ENCODE measurements at places on chromosomes 12 and 14.
A peak's percentile ranks its signal among the peaks of the same experiment; 100 is the strongest.

DNA sequence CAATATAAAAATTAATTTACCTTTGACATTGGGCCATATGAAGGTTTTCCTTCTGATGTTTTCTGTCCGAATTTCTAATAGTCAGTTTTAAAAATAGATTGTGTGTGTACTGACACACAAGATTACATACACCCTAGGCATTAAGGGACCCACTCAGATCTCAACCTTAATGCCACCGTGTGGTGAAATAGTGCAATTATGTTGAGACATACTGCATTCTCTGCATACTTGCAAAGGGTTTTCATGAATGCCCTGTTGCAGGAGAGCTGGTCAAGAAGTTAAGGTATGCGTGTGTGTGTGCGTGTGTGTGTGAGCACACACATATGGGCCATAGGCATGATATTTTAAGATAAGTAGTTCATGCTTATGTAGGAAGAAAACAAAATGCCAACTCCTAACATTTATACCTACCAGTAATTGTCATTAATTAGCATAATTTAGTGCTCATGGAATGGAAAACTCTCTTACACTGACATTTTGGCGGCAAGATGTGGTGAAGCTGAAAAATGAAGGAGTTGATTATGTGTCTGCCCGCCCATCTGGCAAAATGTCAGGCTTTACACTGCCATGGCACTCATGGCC is 58.8 kb downstream of the PIK3C2G start:
- peak; percentile 11 for DNase-seq

GRCh38 chr12:120879718-120880300 is 24.3 kb downstream of the SPPL3 start:
- DNase-seq: no peak

DNA sequence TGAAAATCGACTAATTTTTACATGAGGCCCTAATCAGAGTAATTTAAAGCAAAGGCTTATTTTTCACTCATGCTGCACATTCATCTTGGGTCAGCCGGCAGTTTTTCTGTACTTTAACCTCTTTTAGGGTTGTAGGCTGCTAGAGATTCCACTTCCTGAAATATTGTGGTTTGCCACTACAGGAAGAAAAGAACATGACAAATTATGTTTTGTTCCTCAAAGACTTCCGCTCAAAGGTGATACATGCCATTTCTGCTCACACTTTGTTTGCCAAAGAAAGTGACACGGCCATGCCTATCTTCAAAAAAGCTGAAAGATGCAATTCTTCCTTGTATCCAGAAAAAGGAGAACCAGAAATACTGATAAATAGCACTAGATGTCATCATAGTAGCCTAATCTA is 183.4 kb upstream of the PPFIA2 start:
- no peak for DNase-seq

DNA sequence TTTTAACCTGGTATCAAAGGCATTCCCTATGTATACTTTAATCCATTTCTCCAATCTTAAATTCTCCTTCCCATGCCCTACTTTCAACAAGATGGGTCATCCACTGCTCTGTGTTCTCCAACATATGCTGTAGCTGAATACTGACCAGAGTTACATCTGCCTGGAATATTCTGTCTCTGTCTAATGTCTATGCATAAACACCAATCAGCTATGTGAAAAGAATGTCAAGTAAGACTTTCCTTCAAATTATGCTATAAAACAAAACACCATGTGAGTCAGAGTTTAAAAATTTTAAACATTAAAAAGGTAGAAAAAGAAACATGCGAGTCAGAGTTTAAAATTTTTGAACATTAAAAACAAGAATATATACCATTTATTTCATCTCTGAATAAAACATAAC is 19.3 kb downstream of the NT5DC3 start:
- DNase-seq: no peak

DNA sequence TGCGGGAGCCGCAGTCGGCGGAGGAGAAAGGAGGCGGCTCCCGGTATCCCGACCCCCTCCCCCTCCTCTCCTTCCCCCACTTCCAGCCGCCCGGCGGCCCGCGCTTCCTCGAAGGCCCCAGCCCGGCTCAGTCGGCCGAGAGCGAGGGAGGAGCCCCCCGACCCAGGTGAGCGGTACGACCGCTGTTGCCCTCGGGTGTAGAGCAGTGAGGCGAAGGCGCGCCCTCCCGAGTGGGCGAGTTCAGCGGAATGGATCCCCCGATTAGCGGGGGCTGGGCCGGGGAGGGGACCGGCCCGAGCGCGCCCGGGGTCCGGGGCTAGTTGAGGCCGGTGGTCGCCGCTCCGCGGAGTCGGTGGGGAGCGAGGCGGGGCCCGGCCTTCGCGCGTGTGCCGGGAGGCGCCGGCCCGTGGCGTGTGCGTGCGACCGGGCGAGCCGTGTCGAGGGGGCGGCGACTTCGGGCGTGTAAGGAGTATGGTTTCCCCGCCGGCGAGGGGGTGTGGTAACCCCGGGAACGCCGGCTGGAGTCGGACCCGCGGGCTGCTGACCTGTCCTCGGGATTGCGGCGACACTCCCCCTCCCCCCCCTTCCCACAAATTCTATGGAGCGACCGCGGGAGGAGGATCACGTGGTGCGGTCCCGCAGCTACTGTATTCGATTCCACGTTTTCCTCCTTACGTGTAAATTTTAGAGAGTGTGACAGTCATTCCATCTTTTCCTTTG is 501 bp downstream of the RIMKLB start:
- DNase-seq: peak; percentile 8

DNA sequence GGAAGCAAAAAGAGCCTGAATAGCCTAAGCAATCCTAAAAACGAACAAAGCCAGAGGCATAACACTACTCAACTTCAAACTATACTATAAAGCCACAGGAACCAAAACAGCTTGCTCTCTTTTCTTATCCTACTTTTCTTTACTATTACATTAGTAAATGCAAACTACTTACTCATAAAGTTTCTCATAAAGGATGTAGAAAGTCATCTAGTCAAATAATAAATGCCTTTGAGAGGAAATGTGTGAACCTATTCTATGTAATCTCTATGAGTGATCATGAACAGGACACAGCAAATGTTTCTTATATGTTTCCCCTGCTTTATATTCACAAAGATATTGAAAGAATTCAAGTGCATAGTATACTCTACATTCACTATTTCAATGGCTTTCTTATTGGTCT is 176.9 kb upstream of the MDGA2 start:
- DNase-seq: no peak

DNA sequence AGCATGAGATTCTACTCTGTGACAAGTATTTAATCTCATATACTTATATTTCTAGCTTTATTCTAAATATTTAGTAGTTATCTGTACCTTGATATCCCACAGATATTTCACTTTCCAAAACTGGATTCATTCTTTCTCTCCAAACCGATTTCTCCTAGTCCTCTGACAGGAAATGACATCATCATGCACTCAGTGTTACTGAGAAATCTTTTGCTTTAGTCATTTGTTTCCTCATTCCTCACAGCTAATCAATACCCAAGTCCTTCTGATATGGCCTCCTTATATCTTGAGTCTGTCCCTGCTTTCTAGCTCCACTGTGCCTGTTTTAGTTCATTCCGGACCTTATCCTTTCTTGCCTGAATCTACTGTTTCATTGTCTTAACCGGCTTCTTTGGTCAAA is 39.4 kb upstream of the E2F7 start:
- DNase-seq: no peak

GRCh38 chr12:46084666-46085631 is 94.6 kb upstream of the SCAF11 start:
- no peak for DNase-seq

DNA sequence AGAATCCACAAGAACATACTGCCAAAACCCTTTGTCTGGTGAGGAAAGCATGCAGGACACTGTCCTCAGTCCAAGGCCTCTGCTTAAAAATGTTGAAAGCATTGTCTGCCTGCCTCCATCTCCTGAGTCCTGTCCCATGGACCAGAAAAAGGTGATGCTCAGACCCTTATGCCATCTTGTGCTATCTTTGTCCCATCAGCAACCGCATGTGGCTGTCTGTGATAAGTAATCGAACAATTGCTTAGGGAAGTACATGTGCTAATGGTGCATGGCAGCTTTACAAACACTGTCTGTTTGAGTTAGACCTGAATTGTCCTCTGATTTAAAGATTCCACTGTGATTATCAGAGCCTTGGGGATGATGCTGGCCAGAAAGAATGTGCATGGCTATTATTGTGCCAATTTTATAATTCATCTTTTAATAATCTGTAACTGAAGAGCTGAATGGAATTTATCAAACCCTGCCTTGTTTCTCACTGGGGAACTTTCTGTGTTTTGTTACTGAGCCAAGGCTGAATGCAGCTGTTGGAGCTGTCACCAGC is 177.5 kb downstream of the DACT1 start:
- no peak for DNase-seq

GRCh38 chr12:109485201-109485600 is 7.8 kb downstream of the UBE3B start:
- DNase-seq: no peak

DNA sequence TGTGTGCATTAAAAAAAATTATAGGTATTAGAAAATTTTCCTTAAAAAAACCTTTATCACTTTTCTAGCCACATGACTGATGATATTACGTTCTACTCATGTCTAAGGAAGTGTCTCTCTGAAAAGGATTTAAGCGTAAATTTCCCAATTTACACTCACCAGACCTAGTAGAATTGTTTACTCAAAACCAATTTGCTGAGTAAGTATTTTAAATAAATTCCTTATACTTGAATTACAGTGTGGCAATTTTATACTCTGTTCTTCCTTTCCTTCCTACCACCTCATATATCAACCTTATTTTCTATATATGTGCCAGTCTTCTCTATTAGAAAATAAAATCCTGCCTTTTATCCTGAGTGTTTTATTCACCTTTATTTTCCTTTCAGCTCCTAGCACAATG is 1035.1 kb downstream of the TRHDE start:
- no peak for DNase-seq

DNA sequence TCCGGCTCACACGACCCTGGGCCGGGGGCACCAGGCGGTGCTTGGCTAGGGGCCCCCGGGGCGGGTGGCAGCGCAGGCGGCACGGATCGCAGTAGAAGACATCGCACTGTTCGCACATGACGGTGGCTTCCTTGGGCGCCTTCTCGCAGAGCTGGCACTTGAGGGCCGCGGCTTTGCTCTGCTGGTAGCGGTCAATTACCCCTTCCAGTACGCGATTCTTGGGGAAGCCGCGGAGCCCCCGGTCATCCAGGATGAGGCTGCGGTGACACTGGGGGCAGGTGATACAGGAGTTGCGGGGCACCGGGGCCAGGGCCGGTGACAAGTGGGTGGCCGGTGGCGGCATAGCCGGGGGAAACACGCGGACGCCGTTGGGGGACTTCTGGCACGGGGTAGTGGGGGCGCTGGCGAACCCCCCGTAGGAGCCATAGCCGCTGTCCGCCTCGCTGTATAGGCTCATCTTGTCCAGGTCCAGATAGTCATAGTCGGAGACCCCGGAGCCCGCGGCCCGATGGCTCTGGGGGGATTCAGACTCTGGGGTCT is 553 bp downstream of the TRIM9 start:
- no peak for DNase-seq

- DNase-seq: no peak
Observed at GRCh38 chr12:51196547-51196946, 21.3 kb downstream of the POU6F1 start.

DNA sequence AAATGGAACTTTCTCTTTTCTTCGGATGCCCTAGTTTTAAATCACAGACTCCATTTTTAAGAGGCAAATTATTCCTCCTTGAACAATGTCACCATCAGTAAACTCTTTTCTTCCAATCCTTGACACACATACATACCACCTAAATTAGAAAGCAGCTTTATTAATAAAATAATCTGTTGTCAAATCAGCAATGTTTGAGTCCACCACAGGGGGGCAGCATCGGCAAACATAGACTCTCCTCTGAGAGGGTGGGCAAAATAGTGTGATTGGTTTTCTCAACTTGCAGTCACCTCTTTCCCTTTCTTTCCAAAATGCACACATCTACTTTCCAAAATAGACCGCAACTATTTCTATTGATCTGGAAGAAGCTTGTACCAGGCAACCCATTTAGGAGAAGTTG is 438.4 kb upstream of the OR4E1 start:
- no peak for DNase-seq

DNA sequence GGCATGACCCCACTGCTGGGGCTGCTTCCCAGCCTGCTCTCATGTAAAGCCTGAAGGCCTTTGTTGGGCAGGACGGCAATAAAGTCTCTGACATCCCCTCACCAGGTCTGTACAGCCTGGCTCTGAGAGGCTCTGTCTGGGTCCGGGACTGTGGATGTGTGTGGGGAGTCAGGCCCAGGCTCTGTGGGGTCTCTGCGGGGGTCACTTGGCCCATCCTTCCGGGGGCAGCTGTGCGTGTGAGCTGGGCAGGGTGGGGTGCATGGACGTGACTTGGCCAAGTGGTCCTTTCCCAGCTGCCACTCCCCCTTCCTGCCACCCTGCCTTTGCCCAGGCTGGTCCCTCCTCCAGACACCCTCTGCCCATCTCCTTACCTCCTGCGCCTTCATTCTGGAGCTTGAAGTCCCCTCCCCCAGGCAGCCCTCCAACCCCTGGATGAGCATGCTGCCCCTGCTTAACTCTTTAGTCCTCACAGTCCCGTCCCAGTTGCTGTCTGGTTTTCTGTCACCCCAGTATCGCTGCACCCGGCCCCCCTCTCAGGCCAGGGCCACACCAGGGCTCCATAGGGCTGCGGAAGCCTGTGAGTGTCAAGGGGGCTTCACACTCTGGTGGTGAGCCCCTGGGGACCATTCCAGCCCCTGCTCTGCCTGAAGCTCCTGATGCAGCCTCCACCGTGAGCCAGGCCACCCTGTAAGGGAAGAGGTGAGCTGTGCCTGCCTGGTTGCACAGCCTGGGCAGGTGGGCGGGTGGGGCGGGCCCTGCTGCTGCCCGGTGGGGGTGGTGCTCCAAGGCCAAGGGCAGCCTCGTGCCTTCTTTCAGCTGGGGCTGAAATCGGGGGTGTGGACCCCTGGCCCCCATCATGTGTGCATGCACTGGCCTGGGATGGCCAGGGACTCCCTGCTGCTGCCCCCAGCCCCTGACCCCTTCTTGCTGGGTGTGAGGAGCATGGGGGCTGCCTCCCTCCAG is 25.5 kb upstream of the KIF26A start:
- no peak for DNase-seq

DNA sequence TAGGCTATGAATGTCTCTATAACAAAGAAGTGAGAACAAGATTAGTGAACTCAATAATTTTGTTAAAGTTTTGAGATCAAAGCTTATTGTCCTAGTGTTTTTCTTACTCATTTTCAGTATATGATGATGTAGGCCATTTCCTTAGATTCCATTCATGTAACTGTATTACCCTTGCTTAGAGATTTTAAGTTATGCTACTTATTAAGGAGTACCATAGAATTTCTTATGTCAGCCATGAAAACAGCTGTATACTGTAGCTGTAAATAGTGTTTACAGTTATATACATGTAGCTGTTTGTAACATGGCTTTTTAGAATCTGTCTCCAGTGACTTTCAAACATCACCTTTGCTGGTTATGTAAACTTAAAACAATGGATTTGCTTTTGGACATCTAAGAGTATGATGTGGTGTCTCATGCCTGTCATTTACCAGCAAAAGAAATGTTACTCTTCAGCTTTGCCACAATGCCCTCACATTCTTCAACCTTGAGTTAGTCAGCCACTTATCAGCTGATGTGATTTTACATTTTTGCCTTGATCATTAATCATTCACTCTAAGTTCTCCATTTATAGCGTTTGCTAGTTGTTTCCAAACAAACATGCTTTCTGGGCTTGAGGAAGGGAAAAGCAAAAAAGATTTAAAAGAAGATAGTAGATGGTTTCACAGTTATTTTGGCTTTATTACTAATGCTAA is 55.5 kb downstream of the SLC16A7 start:
- DNase-seq: no peak
